ENCODE measurements at places on chromosomes 3 and 15.
A peak's percentile ranks its signal among the peaks of the same experiment; 100 is the strongest.

- DNase-seq, result peak; percentile 85
These were observed 26.6 kb downstream of the ITGB5 start for GRCh38 chr3:124860599-124860998.

DNA sequence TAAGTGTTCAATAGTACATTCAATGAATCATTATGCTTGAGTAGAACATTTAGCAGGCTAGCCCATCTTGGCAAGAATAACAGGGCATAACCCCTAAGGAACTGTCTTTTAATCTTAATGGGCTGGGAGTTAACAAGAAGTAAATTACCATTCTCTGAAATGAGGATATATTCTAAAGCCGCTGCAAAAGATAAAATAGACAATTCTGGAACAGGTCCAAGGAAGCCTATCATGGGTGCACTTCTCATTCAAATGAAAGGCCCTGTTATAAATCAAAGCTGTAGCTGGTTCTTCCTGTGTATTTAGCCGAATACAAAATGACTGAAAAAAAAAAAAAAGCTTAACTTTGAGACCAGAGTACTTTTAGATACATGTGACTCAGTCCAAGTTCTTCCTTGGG is 15.6 kb downstream of the MTHFS start:
- DNase-seq, result no peak

DNA sequence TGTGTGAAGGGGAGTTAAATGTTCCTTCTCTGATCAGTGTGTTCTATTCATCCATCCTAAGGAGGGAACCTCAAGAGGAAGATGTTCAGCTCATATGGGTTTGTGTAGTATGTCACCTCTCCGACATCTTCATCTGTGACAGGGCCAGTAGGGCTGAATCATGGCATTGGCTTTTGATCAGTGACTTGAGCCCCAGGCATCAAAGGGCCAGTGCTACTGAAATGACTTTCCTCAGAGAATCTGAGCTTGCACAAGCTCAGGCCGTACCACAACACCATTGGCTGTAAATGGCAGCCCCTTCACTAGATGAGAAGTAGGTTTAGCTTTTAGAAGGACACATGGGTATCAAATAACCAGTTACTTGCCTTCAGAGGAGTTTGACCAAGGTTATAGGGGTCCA is 183.2 kb upstream of the NR2E3 start:
- DNase-seq, result no peak

- no peak for DNase-seq
These were observed 121.4 kb upstream of the PHLDB2 start for GRCh38 chr3:111737706-111738086.

- no peak for DNase-seq
These were observed 1.1 kb downstream of the DCUN1D1 start for GRCh38 chr3:182979103-182979673.
